ENCODE measurements at places on chromosomes 12 and 14. TPM values are rescaled to one million over a fixed set of nuclear protein-coding genes. Genes with fewer than 3 reads are reported as not detected.

The RBP5 gene
- 2.1 TPM for total RNA-seq

The CNTN1 gene
- total RNA-seq, result 7.0 TPM

The KRT3 gene
- total RNA-seq, result not detected

The LHX5 gene
- not detected for total RNA-seq

The KRT75 gene
- total RNA-seq, result 3.3 TPM

The KRT85 gene
- 119 TPM for total RNA-seq

The ZNF26 gene
- total RNA-seq, result 11.0 TPM
